ENCODE measurements at places on chromosomes 7 and 10.

DNA sequence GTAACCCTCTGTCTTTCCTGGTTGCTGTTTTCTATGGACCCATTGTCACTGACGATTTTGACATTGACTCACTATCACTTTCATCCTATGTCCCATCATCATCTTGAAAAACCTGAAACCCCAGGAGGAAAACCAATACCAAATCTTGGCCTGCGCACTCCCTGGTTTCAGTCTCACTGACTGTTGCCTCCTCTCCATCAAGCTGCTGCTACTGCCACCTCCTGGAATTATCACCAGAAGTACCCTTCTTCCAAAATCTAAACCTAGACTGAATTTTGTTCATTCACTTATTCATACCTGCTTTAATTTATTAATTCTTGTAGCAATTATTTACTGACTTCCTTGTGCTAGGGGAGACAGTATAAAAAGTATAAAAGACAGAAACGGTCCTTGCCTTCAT is 44.5 kb upstream of the ACBD5 start:
- no peak for DNase-seq

DNA sequence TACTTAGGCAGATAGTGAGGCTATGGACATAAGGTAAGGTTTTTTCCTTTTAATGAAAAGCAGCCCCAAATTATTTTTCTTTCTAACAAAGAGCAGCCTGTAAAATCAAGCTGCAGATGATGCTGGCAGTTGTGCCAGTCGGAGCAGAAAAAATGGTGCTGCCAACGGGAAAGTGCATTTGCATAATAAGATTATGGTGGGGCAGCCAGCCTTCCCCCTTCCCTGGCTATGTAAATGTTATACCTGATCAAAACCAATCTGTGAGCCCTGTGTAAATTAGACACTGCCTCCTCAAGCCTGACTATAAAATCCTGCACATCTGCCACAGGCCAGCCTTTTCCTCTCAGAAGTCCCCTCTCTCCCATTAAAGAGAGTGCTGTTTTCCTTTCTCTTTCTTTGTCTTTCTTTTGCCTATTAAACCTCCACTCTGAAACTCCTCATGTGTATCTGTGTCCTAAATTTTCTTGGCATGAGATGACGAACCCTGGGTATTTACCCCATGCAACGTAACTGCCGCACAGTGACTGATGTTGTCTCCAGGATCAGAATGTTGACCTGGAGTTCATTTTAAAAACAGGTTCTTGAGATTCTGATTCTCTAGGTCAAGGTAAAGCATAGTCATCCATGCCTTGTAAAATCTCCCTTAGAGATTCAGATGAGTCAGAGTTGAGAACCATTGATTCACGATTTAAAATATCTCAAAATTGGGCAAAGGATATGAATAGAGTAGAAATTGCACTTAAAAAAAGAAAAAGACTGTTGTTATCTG is 167.3 kb upstream of the C1GALT1 start:
- no peak for DNase-seq

DNA sequence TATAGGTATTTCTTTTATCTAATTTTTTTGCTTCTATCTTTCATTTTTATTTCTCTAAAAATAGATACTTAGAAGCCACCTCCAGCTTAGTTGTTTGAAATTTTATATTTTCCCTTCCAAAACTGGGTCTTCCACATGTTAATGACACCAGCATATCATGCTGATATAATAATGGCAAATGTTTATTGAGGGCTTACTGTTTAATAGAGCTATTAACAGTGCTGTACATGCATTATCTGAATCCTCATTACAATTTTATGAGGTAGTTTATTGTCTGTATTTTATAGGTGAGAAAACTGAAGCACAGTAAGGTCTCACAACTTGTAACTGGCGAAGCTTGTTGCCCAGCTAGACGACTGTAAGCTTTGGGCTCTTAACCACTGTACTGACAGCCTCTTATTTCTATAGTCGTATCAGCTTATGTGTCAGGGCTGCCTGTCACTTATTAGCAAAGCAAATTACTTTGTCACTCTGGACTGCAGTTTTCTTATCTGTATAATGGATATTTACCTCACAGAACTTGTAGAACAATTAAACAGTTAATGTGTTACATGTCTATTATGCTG is 51.2 kb downstream of the ANKIB1 start:
- DNase-seq, result no peak

DNA sequence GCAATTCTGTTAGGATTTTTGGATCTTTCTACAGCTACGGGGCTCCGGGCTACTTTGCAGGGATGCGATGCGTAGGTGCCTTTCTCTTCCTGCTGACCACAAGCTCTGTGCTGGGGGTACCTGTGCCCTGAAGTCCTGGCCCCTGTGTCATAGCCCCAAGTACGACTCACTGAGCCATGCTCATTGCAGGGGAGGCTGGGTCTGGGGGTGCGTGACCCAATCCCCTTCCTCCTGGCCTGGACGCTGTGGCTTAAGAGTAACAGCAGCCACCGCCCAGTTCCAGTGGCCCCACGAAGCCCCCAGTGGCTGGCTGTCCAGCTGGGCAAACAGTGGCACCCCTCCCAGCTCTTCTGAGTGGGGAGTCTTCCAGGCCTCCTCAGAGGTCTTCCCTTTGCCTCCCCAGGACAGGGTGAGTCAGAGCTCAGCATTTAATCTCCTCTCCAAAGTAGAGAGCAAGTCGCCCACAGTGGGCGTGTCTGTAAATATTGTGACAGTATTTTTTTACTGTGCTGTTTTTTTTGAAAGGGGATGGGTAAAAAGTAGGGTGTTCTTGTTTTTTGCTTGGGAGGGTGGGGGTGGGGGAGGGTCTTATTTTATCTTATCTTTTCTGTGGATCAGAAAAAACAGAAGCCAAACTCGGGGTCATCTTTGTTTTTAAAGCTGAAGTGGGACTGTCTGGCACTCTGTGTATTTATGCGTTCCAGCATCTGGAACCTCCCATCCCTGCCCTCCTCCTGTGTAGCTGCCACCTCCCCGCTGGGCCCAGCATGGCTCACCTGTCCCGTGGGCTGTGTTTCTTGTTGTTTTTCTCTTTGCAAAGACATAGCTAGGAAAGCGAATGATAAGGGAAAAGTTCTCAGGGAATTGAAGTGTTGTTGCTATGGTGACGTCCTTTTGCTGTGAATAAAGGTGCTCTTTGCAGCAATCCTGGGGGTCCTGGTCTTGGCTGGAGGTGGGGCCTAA is 8.2 kb downstream of the LFNG start:
- peak; percentile 63 for DNase-seq

DNA sequence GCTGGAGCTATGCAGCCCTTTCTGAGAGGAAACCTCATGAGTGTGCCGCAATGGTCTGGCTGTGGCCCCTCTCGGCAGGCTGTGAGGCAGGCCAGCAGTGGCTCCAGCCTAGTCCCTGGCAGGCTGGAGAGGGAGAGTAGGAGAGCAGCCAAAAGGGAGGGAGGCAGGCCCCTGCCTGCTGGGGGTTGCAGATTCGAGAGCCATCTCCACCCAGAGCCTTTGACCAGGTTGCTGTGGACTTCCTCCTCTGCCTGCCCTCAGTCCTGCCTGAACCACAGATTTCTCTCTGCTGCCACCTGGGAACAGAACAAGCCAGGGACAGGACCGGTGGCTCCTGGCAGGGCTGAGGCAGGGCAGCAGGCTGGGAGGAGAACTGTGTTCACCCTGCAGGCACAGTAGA is 13.9 kb downstream of the PAX2 start:
- no peak for DNase-seq

DNA sequence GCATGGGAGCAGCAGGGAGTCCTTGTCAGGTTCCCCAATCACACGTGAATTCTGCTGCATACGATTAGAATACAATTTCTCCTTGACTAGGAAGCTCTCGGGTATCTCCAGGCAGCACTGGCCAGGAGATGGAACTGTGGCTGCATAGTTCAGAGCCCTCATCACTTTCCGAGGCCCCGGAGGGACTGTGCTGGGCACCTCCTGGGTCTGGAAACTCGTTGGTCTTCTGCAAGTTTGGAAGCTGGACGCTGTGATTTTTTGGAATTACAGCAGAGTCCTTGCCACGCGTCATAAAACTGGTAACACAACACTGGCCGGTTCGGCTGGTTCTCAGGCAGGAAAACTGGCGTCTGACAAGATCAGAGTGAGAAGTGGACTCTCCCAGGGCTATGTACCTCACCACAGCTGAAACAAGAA is 216.1 kb downstream of the CCDC3 start:
- no peak for DNase-seq

GRCh38 chr7:106848049-106848448 is 17.0 kb upstream of the PIK3CG start:
- no peak for DNase-seq

DNA sequence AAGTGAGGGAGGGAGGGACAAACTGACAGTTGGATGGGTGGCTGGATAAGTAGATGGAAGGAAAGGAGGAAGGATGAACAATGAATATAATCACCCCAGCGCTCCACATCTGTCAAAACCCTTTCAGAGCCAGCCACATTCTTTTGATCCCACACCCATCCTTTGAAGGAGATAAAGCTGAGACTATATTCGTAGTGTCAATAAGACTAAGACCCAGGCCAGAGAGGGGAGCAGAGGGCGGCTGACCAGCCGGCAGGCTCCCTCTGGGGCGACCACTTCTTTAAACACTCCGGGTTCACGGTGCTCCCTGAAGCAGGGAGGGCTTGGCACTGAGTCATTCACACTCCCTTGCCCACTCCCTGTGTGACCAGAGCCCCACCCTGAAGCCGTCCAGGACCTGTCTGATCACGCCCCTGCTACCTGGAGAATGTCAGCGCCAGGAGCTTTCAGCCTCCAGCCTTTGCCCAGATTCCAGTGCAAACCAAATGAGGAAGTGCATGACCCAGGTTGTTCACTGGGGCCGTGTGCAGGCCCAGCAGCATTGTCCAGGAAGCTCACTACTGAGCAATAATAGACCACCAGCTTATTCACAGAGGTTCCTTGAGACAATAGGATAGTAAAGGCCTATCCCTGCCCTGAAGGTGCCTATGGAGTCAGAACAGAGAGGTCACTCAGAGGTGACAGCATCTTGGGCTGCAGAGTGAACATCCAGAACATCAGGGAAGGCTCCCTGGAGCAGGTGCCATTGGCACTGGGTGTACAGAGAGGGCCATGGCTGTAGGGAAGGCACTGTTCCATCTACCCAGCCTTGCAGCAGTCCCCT is 34.4 kb downstream of the UNC5B start:
- no peak for DNase-seq

DNA sequence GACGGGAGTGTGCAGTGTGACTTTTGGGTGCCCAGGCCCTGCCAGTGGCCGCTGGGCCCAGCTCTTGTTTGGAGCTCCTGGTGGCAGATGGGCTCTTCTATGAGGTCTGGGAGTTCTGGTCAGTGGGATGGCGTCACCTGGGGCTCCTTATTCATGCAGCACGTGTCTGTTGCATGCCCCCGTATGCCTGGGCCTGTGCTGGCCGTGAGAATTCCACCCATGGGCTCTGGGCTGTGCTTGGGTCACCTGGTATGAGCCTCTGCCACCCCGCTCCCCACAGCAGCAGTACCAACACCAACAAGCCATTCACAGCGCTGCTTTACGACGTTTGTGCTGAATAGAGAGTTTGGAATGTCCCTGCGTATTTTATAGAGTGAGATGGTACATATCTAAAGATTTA is 27.1 kb downstream of the INPP5A start:
- DNase-seq, result no peak

- no peak for DNase-seq
These were observed 900.3 kb upstream of the SORCS1 start for GRCh38 chr10:108064746-108065260.

GRCh38 chr10:91033324-91033950 is 112.5 kb upstream of the ANKRD1 start:
- DNase-seq, result no peak

DNA sequence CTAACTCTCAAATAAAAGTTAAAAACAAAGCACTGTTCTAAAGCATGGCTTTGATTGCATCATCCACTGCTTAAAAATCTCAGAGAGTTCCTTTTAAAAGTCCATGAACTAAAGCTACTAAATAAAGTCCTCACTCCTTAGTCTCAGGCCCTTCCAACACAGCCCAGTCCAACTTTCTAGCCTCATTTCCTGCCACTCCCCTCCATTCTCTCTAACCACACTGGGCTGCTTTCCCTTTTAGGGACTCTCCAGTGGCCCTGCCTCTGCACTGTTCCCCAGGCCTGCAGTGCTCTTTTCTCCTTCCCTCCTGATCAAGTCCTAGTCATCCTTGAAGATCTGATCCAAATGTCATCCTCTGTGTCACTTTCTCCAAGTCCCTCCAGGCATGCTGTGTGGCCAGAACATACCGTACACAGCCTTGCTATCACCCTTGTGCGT is 56.9 kb upstream of the PPP1R3C start:
- DNase-seq, result no peak

- no peak for DNase-seq
These were observed 37.8 kb upstream of the MXI1 start for GRCh38 chr10:110169586-110169985.

DNA sequence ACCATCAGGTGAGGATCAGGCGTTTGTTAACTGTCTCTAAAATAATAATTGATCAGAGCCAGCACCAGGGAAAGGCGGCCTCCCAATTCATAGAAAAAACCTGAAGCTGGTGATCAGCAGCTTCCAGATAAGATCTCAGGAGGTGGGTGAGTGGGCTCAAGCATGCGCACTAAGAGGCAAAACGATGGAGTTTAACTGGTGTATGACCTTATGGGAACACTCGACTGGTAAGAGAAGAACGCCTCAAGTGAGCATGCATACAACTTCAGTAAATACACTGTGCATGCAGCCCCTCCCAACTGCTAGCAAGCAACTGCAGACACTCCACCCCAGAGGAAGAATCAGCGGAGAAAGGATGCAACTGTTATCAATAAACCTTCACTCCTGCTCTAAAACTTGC is 18.1 kb downstream of the RAPGEF5 start:
- no peak for DNase-seq

DNA sequence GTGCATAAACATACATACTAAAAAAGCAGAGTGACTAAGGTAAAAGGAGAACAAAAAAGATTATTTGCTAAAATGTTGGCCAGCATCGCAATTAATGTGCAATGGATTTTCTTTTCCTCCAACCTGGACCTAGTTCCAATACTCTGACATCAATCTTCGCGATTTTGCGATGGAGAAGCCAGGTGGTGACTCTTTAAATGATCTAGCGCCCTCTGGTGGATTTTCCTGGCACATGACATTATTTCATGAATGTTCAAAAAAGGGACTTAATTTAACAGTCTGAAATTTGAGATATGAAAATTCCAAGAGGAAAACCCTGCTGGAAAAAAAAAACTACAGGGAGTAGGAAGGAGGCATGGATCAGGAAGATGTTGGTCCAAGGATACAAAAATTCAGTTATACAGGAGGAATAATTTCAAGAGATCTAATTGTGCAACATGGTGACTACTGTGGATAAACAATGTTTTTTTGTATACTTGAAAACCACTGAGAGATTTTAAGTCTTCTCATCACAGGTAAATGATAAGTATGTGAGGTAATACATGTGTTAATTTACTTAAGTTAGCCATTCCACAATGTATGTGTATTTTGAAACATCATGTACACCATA is 4.3 kb upstream of the KCNMA1 start:
- DNase-seq, result no peak

DNA sequence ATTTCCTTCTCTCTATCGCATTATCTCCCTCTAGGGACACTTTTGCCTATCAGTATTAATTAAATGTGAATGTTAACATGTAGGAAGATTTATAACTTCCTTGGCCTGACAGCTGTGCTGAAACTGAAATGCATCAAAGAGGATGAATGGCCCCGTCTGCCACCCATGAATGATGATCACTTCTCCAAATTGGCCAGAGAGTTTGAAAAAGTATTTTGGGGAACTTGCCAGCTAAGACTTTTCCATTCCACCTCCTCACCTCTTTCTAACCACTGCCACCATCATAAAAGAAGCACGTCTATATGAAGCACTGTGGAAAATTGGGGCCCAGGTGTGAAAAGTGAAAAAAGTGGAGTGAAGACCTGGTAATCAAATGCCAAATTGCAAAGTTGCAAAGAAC is 25.4 kb upstream of the ST8SIA6 start:
- no peak for DNase-seq

GRCh38 chr10:30185916-30186315 is 126.5 kb upstream of the JCAD start:
- DNase-seq, result no peak

Data from activated T-cell treated with anti-CD3 and anti-CD28 coated beads, Interleukin-2, amount 50 U/mL, for 1 hour (primary cell).